AG09309 (cell line): ENCODE measurements at places on chromosomes 2 and 18.

GRCh38 chr2:191333911-191334357 lies 88.7 kb downstream of the MYO1B start:
- DNase-seq, result peak; percentile 92

DNA sequence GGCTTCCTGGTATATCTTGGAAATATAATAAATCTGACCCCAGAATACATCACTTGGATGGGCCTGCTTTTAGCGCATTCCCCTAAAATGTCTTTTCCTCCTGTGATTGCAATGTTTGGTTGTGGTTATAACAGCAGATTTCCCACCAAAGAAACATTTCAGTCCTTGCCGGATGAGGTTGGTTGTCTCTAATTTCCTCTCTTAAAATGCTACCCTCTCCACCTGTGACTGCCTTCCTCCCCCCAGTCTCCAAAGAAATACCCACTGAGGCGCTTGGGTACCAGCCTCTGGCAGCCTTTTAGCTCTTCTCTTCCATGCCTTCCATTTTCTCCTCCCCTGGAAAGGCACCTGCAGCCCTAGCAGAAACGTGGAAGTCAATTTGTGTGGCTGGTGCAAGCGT lies 102.1 kb upstream of the SIX3 start:
- no peak for DNase-seq

- no peak for DNase-seq
These were observed 883.2 kb upstream of the PIK3C3 start for GRCh38 chr18:41071826-41072225.

- no peak for DNase-seq
These were observed 818 bp upstream of the IKZF2 start for GRCh38 chr2:213152065-213152794.

- no peak for DNase-seq
These were observed 70.3 kb upstream of the DOCK10 start for GRCh38 chr2:225112362-225113126.

DNA sequence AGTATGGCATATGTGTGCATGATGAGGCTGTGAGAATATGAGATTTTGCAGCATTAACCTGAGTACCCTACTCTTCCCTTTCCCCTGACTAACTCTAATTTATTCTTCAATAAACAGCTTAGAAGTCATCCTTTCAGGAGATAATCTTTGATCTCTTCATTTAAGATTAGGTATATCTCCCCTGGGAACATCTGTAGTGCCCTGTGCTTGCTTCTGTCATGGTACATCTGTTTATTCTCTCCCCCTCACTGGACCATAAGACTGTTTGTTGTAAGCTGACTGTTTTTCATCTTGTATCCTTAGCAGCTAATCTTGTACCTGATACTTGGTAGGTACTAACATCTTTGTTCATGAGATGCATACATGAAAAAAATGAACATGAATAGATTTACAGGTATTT lies 83.1 kb downstream of the MBD5 start:
- DNase-seq, result no peak
